ENCODE measurements at places on chromosomes 4 and X.

GRCh38 chr4:158446106-158446505 is 75.6 kb upstream of the RXFP1 start:
- no peak for DNase-seq

DNA sequence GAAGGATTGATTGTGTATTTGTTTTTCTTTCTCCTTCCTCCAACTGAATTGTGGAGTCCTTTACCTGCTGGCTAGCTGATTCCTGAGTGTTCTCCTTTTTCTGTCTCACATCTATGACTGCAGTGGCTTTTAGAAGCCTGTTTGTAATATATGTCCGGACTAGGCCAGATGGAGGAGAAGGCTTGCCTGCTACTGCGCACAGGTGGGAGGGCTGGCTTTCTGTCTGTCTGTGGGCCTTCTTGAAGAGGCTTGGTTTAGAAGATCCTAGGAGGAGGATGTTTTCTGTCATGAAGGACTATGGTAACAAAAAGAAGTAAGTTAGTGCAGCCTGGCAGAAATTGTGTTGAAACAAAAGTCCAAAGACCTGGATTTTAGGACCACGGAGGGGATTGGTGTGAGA is 8.5 kb downstream of the PPP1R3F start:
- DNase-seq = no peak

- DNase-seq = no peak
Observed at GRCh38 chrX:93242897-93243296, 430.5 kb downstream of the NAP1L3 start.

- no peak for DNase-seq
Observed at GRCh38 chrX:115462406-115462805, 98.6 kb upstream of the PLS3 start.

GRCh38 chr4:55437356-55437796 is 41.6 kb downstream of the TMEM165 start:
- DNase-seq = peak; percentile 20
